GM23248 (cell line): ENCODE measurements at places on chromosomes 1 and 21.

- no peak for DNase-seq
Measured at GRCh38 chr1:25729790-25730644, 70.0 kb upstream of the SELENON start.

DNA sequence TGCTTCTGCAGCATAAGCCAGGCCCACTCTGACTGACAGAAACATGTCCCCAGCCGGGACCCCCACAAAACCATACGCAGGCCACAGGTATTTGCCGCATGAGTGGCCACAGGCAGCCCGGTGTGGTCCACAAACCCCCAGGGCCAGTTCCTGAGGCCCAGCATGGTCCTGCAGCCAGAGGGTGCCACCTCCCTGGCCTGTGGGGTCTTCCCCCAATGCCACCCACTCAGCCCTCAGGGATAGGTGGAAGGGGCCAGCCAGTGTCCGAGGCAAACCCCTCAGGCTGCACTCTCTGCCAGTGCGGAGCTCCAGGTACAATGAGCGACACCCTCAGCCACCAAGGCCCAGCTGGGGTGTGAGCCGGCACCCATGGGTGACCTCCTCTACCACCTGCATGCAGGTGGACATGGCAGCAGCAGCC is 43.5 kb downstream of the UBE2G2 start:
- DNase-seq, result no peak

DNA sequence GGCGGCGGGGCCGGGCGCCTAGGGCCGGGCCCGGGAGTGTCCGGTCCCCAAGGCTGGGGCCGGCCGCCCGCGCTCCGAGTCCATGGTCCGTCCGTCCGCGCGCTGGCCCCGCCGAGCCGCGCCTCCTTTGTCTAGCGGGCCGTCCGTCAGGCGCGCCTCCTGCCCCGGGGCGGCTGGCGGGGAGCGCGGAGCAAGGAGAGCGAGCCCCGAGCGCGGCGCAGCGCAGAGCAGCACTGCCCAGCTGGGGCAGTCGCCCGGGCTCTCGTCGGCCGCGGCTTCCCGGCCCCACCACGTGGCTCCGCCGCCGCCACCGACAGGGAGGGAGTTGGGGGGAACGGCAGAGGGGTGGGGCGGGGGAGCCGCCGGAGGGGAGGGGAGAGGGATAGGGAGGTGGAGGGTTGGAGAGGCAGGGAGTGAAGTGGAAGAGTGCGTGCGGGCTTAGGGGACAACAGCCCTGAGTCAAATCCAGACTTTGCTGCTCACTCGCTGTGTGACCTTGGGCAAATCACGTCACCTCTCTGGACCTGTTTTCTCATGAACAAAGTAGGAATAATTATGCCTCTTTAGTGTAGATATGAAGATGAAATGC is at the start of gene NKAIN1:
NKAIN1 (minus strand) TSS at position 235 of the 589 bp plus-strand sequence. CDS start 340 bp downstream, outside the sequence.
- peak; percentile 66 for DNase-seq

DNA sequence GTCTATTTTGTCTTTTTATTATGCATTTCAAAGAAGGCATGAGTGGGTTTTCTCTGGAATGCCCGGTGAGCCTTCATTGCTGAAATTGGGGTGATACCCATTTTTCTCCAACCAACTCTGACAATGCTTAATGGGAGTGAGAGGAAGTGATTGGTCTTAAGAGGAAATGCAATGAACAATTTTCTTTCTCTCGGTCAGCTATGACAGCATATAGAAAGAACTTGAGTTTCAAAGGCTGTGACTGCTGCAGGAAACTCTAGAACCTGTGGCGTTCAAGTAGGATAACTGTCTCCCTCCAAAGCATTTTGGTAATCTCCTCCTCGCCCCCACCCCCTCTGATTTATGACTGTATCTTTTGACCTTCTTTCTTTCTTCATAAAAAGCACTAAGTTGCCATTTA is 155.9 kb downstream of the LYPLAL1 start:
- DNase-seq, result peak; percentile 65

DNA sequence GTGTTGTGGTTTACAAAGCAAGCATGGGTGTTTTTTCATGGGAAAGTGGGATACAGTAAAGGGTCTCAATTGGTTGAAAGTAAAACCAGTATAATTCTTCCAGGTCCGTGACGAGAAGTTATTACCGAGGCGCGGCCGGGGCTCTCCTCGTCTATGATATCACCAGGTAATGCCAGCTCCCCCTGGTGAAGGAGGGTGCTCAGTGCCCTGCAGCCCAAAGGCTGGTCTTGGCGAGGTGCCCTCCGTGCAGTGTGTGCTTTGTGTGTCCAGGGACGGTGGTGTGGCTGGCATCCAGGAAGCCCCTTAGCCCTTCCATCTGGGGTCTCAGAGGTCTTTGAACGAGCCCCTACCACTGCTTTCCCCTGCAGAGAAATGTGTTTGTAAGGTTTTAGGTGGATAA is 24.8 kb downstream of the RAB4A start:
- DNase-seq, result no peak
